Heart left ventricle (tissue), 16 donors: ENCODE measurements at places on chromosomes 16 and 17.
A peak's percentile ranks its signal among the peaks of the same experiment; 100 is the strongest.

DNA sequence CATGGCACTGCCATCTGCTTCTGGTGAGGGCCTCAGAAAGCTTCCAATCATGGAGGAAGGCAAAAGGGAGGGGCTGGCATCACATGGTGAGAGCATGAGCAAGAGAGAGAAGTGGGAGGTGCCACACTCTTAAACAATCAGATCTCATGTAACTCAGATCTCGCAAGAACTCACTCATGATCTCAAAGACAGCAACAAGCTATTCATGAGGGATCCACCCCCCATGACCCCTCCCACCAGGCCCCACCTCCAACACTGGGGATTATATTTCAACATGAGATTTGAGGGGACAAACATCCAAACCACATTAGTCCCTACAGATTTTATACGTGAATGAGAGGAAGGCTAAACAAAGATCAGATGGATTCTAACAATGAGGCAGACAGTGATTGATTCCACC is 8.9 kb upstream of the TMEM132E start:
- DNase-seq = no peak

GRCh38 chr17:19727501-19728078 is 11.2 kb upstream of the SLC47A2 start:
- peak; percentile 43 for DNase-seq

DNA sequence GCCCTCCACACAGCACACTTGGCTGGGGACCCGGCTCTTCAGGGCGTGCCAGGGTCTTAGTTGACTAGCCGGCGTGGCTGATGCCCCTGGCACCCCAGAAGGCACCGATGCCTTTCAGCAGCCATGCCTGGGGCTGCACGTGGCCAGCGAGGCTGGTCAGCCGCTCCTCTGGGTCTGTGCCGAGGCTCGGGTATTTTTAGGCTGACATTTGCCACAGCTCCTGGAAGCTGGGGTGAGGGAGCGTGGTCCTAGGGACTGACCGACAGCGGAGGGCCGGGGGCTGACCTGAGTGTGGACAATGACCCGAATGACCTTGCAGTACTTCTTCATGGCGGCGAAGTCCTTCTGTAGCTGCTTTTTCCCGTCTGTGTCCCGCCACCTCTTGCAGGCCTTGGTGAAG is 3.9 kb downstream of the RPL3L start:
- DNase-seq = peak; percentile 77

GRCh38 chr16:59204589-59204988 is 470.5 kb upstream of the GOT2 start:
- DNase-seq = no peak

DNA sequence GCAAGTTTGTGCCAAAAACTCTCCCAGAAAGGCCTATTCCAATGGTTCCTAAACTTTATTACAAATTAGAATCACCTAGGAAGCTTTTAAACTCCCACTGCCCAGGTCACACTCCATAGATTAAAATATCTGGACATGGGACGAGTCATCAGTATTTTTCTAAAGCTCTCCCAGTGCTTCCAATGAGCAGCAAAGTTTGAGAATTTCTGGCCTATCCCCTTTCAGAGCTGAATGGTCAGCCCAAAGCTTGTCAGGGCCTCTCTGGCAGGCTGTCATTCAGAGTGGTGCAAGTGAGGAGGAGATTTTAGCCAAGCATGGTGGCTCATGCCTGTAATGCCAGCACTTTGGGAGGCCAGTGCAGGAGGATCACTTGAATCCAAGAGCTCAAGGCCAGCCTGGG is 2.4 kb downstream of the BCL6B start:
- DNase-seq = no peak

DNA sequence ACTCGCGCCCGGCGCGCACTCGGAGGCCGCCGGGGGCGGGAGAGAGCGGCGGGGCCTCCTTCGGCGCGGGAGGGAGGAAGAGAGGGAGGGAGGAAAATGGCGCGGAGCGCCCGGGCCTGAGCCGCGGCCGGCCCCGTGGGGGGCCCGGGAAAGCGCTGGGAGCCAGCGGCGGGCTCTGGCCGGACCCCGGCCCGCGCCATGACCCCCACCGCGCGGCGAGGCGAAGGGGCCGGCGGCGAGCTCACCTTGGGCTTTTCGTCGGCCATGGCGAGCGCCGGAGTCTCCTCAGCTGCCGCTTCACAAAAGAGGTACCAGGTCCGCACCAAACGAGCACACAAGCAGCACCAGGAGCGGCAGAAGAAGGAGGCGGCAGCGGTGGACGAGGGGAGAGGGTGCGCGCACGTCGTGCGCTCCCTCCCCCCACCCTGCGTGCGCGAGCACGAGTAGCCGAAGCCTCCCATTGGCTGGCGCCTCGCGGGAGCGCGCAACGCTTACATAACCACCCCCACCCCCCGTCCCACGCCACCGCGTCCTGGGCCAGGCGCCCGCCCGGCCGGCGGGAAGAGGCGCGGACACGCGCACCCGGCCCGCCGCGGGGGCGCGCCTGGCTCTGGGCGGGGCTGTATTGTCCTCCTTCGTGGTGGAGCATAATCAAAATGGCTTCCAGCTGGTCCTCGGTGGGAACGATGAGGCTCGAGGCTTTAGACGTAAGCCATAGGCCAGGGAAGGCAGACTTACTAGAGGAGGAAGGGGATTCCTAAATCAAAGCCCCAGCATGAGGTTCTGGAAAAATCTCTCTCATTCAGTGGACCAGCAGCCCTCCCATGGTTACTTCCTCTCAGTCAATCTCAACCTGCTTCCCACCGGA is at the start of gene SUMO2:
TSS of gene SUMO2 (minus strand) at position 391 of the 868 bp plus-strand sequence. CDS start at position 266, 125 bp downstream.
- DNase-seq = peak; percentile 98

DNA sequence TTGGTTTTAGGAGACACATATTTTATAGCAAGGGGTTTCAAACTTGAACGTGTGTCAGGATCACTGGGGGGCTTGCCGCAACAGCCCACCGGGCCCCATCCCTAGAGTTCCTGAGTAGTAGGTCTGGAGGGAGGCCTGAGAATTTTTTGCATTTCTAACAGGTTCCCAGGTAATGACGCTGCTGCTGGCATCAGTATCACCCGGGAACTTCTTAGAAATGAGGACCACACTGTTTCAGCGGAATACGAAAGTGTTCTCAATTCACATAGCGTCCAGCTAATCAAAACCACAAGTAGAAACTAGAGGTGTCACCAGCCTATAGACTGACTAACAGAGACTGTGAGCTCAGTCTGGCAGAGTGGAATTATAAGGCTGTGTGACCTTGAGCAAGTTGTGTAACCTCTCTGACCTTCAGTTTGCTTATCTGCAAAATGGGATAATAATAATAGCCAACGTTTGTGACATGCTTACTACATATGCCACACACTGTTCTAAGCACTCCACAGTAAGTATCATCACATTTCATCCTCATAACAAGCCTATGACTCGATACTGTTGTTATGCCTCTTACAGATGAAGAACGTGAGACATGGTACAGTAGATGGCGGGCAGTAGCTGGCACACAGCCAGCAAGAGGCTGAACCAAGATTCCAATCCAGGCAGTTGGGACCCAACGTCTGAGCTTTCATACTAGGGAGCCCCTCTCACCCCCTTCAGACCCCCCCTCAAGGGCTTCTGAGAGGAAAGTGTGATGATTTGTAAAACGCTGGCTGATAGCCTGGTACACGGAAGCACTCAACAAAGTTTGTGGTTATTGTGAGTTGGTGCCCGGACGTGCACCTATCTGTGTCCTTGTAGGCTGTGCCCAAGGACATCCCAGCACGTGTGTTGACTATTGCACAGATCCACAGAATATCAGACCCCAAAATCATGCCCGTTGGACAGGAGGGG is 4.6 kb upstream of the ICAM2 start:
- no peak for DNase-seq

DNA sequence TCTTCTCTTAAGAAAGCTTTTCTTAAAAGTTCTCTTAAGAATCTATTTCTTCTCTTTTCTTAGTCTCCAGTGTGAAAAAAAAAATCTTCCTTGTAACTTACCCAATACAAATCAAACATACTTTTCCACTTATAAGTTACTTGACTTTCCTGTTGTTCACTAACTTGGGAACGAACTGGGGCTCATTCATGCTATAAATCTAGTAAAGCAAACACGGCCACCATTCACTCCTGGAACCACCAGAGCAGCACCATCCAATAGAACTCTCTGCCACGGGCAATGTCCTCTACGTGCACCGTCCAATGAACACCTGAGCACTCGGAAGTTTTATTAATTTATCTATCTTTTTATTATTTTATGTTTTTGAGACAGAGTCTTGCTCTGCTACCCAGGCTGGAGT is 20.8 kb downstream of the SRP68 start:
- no peak for DNase-seq

GRCh38 chr17:80311216-80311827 is 50.7 kb downstream of the RNF213 start:
- no peak for DNase-seq
